ENCODE measurements at places on chromosomes 11 and 22. TPM values are rescaled to one million over a fixed set of nuclear protein-coding genes. Genes with fewer than 3 reads are reported as not detected.

The ANO5 gene
- total RNA-seq: 18.0 TPM

The OR56A1 gene
- not detected for total RNA-seq

The IFITM1 gene
- total RNA-seq: 75.6 TPM

The PKP3 gene
- total RNA-seq: not detected

The OR52N4 gene
- total RNA-seq: not detected

The LAMTOR1 gene
- 213 TPM for total RNA-seq

The C11orf91 gene
- total RNA-seq: not detected

The MLC1 gene
- not detected for total RNA-seq

The MPST gene
- total RNA-seq: 67.6 TPM

The ADSL gene
- 48.6 TPM for total RNA-seq

The SLC25A45 gene
- total RNA-seq: 4.4 TPM

The RIMBP3C gene
- total RNA-seq: not detected

The PNPLA5 gene
- not detected for total RNA-seq
